ENCODE measurements at places on chromosomes 16 and 17.

DNA sequence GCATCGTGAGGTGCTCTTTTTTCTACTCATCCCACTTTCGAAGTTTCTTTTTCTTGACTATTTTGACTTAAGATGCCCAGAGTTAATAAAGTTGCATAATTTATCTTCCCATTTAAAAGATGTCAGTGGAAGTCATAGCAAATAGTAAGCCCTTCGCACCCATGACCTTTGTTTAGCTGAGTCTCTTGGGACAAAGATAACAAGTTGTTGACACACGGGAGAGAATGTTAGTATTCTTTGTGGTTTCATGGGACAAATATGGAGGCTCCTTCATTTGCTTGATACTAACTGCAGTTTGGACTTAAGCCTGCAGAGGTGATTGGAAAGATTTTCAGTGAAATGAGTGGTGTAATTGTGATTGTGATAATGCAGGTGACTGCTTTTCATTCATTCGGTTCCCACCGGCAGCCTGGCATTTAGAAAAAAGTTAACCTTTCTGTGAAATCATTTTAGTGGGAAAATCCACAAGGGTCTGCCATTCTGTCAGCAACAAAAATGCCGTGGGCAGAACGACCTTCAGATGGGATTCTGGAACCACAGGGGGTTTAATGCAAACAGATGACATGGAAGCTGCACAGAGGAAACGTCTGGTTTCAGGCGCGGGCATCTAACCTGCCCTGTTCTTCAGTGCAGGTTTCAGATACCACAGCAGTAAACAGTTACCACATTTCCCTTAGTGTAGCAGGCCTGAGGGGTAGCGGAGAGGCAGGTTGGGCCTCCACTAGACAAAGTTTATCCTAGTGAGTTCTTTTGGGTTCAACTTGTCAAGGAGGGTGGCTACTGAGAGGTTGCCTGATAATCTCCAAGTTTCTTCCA, 123.0 kb downstream of the RPTOR start:
- DNase-seq, result no peak

DNA sequence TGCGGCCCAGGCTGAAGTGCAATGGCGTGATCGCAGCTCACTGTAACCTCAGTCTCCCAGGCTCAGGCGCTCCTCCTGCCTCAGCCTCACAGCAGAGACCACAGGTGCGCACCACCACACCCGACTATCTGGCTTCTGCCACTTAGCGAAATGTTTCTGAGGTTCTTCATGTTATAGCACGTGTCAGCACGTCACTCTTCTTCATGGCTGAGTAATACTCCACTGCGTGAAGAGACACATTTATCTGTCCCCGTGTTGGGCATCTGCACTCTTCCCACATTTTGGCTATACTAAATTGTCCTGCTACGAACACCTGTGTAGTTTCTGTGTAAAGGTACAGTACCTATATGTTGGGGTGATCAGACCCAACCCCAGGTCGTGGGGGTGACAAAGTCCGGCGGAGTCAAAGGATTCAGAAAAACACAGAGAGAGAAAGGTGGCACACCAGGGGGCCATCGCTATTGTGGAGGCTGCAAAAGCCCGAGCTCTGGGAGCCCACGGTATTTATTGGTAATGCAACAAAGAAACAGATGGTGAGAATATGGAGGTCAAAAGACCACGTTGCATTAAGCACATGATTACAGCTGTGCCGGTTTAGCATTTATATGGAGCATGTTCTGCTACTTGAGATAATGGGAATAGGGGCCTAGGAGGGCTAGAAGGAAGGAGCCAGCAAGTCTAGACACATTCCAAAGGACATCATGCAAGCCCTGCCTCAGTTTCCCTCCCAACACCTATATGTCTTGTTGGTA, 851 bp upstream of the DPEP1 start:
- no peak for DNase-seq

DNA sequence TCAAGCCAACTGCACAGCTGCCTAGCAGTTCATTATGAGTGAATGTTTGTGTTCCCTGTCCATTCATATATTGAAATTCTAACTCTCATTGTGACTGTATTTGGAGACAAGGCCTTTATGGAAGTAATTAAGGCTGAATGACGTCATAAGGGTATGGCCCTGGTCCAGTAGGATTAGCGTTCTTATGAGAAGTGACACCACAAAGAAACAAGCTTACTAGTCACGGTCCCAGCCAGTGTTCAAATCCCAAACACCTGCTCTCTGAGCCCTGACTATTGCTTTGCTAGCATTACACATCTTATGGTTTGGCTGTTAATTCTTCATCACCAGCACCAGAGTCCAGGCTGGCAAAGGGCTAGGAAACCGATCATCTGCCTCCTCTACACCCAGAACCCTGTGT, 2.2 kb downstream of the ZNF668 start:
- DNase-seq, result no peak

DNA sequence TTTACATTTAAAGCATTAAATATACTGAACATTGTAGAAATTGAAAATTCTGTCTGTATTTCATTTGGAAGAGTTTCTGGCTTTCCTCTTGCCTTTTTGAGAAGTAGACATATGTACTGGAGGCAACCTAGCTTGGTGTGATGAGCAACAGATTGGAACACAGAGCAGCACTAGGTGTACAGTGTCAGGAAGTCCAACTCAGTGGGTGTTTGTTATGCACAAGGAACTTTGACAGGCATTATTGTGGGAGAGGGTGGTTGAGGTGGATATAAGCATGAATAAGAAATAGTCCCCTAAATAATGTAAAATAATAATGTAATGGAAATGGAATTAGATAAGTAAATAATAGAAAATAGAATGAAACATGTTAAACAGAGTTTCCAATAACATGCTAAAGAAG, 58.1 kb downstream of the PPM1E start:
- DNase-seq, result no peak

DNA sequence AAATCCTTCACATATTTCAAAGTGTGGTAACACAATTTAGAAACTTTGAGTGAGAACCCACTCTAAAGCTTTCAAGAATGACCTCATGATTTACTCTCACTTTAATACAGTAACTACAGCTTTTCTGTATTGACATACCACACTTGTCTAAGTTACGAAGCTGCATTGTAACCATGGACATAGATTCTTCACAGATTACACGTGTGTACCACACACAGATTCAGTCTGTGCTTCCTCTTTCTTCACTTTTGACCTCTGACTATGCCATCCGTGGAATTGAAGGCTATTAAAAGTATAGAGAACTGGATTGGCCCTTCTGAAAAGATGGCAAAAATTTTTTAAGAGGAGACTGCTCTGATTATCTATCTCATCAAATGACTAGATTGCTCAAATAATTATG, 172.7 kb downstream of the TANC2 start:
- no peak for DNase-seq

All from activated CD8-positive, alpha-beta memory T cell treated with anti-CD3 and anti-CD28 coated beads for 1 hour (primary cell).